COR-L47 (cell line): ENCODE measurements at places on chromosomes 2 and 18.

DNA sequence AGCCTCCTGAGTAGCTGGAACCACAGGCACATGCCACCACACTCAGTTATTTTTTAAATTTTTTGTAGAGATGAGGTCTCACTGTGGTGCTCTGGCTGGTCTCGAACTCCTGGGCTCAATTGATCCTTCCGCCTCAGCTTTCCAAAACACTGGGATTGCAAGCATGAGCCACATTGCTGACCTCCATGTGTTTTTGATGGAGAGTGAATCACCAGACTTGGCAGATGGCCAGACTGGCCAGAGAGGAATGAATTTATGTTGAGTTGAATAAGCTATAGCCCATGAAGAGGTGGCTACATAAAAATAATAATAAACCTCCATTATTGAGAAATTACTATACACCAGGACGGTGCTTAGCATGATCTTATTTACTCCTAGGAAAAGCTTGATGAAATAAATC, 91.5 kb downstream of the MREG start:
- peak; percentile 16 for DNase-seq

DNA sequence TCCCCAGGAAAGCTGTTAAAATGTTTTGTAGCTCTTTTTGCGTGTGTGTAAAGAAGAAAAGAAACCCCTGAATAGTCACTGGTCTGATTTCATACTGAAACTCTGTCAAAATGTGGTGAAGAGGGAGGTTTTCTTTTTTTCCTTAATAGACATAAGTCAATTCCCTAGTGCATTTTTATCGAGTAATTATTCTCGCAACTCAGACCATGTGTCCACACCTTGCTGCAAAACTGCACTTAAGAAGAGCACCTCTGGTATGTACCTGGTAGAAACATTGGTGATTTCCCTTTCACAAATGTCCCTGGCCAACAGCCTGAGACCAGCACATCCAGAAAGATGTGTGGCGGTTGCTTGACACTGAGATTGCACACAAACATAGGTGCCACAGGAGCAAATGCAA, 159.9 kb downstream of the ZNF521 start:
- no peak for DNase-seq

- no peak for DNase-seq
Observed at GRCh38 chr2:191170773-191171172, 20.0 kb upstream of the STAT4 start.

- no peak for DNase-seq
Observed at GRCh38 chr18:77095391-77096371, 36.9 kb downstream of the MBP start.

- DNase-seq, result no peak
Observed at GRCh38 chr2:135899567-135899966, 23.3 kb upstream of the MCM6 start.

GRCh38 chr2:179981085-179981484, 26.0 kb downstream of the CWC22 start:
- peak; percentile 65 for DNase-seq

DNA sequence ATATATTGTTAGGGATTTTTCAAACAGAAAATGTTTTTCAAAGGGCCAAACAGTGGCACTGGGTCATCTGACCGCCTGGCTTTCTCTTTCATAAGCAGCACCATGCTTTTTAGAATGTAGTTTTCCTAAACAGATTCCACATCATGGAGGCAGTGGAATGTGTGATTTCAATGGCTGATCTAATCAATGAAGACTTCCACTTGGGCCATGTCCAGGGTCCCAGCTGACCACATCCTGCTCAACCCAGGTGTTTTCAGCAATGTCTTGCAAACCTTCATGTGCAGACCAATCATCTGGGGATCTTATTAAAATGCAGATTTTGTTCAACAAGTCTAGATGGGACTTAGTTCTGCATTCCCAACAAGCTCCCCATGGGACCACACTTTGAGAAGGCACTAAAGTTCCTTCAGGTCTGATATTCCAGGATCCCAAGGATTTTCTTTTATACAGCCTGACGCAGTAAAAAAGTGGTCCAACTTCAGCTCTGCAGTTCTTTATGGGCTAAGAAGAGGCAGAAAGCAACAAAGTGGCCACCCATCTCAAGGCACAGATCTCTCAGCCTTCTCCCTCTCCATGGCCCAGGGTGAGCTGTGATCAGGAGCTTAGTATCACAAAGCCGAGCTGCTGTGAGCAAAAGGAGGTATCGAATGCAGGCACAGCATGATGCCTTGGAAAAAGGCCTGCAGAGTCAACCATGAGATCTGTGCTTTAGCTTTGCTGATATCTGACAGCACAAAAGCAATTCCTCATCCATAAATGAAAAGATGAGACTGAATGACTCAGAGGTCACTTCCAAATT, 3.7 kb downstream of the ALKAL2 start:
- no peak for DNase-seq

DNA sequence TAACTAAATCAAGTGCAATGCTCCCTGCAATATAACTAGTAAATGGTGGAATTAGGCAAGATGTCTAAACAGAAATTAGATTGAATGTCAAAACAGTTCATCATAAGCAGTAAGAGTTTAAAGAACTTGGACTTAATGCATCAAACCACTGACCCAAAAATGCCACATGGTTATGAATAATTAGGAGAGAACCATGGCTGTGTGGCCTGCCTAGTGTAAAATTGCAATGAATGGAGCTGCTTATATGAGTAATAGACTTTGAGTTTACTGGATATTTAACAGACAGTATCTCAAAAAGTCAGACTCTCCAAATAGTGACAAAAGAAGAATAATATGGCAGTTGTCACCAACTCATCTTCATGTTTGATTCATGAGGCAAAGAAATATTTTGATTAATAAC, 101.6 kb upstream of the COL5A2 start:
- DNase-seq, result no peak

GRCh38 chr18:12460874-12461273, 53.1 kb downstream of the PRELID3A start:
- no peak for DNase-seq

- DNase-seq, result no peak
Observed at GRCh38 chr2:43209204-43209717, 17.1 kb downstream of the ZFP36L2 start.
